ENCODE measurements at places on chromosomes 4 and X.

DNA sequence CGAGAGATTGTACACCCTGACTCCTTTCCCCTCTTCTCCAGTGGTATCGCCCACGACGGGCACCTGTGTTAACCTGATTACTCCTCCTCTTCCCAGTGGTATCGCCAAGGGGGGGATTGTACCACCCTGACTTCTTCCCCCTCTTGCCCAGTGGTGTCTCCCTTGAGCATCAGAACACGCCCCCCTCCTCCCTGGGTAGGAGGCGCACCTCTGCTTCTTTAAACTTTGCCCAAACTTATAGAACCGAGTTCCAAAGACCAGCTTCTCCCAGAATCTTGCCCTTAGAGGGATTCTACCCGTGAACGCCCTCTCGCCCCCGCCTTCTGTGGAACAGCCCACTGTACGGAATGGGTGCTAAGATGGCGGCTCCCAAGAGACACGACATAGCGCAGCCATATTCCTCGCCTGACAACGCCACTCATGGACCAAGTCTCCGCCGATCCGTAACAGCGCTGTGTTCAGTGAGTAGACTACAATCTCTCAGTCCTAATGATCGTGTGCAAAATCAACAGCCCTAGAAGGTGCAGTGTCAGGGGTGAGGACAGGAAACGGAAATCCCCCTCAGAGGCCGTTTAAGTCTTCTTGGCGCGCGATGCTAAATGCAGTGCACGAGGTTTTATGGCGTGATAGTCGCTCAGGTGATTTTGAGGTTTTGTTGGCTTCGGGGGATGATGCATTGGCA is 4.2 kb upstream of the ZNF157 start:
- DNase-seq, result peak; percentile 69

DNA sequence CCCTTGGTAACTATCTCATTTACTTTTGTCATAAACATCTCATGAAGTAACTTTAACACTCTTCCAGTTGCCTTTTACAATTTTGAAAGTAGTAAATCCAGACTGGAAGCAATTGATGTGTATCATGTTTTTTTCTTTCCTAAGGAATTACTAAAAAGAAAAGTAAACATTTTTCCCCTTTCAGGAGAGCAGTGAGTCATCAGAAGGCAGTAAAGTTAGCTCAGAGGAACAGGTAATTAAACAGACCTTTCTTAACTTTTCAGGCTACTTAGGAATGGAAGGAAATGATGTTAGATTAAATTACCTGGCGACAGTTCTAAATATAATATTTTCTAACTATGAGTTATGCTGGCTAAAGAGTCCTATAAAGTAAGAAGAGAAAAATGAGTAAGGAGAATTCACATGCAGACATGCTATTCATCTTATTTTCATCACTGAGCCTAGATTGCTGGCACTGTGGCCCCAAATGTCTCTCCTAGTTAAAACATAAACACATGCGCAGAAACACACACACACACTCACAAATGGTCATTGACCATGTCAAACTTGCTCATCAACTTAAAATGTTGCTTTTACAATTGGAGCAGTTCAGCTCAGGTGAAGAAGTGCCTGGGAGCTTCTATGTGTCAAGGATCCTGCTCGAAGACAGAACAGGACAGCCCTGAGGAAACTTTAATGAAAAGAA is 9.3 kb downstream of the DMP1 start:
- DNase-seq, result no peak

DNA sequence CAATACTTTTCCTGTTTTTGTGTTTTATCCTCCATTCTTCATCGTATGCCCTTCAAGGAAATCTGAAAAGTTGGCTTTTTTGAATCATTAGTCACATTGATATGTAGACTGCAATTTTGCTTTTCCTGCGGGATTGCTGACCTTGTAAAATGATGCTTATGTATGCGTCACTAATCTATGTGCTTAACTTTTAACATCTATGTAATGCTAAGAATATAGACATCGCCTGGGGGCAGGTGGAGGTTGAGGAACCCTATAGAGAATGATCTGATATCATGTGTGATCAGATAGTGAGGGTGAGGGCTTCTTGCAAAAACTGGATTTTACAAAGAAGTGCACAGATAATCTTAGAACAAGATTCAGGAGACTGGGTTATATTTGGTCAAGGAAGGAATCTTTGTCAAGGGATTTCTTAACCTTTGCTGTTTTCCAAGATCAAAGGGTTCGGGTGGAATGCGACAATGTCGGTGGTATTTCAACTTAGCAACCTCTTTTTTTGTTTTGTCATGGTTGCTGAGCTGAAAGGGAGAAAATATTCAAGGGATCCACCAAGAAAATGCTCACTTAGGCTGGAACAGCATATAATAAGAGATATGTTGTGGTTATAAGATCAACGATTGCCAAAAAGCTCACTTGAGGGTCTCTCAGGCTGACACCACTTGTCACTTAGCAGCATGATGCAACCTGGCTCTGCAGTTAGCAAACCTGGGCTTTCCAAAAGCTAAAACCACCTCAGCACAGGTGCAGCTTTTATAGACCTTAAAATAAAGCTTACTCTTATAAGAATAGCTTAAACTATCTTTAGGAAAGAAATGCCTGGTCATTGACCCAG is 70.6 kb upstream of the PUDP start:
- DNase-seq, result no peak

- DNase-seq, result no peak
These were observed 8.5 kb upstream of the GYG2 start for GRCh38 chrX:2820136-2820771.

- DNase-seq, result no peak
These were observed 14.1 kb upstream of the SCRG1 start for GRCh38 chr4:173413036-173413435.

DNA sequence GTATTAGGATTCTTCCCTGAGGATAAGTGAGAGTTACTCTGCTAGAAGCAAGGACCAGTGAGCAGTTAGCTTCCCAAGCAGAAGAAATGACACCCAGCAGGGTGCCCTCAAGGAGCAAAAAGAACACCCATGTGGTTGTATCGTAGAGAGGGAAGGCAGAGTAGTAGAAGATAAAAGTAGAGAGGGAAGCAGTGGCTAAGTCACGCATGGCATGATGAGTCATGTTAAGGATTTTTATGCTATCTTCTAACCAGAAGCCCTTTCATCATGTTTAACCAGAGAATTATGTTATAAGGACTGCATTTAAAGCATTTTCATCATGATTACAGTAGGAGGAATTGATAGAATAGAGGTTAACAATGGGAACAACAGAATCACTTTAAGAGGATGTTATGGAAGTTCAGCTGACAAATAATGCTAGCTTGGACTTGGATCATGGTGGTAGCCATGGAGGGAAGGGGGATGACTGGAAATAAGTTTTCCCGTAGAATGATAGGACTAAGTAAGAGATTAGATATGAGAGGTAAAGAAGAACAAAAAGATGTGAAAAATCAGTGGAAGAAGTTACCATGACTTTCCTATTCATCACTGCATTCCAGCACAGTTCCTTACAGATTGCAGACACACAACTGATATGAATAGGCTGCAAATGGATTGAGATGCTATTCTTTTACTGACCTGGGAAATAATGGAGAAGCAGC is 383.5 kb upstream of the INTU start:
- no peak for DNase-seq

GRCh38 chr4:1727117-1728031 is 6.1 kb downstream of the TACC3 start:
- no peak for DNase-seq

DNA sequence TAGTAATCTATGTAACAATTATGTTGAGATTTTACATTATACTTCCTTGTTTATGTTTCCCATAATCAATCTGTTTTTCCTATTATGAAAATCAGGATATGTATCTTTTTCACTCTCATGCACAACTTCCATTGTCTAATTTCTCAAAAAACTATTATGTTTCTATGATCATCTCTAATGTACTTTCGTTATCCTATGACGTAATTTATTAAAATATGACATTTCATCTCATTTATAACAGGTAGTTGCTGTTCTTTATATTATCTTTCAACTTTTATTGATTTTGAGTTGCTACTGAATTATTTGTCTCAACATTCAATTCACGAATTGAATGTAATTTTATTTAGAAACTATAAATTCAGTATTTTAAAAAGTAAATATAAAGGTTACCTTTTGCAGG is 100.8 kb upstream of the MAGEB18 start:
- no peak for DNase-seq

- DNase-seq, result peak; percentile 4
These were observed 220.1 kb downstream of the DLG3 start for GRCh38 chrX:70664726-70665125.

DNA sequence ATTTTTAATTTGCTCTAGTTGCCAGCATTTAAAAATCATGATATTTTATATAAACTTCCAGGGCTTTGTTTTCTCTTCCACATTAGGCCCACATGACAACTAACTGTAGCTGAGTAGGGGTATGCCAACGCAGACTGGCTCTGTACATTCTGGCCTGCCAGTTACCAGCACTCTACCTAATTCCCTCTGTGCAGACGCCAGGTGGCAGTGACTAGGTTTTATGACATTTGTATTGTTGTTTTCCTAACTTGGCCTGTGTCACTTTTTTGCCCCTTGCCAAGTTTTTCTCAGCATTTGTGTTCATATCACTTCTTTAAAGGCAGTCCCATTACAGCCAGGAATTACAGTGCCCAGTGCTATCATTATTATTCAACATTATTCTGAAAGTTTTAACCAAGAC is 347.5 kb downstream of the NKX6-1 start:
- DNase-seq, result no peak

DNA sequence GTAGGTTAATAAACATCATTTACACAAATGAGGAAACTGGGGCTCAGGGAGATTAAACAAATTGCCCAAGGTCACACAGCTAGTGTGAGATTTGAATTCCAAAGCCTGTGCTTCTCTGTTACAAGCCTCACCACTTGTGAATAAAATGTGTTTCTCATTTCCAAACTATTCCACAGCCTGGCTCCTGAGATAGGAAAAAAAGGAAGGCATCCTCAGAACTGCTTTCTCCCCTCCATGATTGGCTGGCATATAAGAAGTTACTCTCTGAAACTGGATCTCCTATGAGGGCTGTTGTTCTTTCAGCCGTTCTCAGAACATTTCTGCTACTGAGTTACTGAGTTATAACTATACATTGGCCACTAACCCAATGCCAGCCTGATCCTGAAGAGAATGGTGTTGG is 237.9 kb downstream of the MAML3 start:
- no peak for DNase-seq

DNA sequence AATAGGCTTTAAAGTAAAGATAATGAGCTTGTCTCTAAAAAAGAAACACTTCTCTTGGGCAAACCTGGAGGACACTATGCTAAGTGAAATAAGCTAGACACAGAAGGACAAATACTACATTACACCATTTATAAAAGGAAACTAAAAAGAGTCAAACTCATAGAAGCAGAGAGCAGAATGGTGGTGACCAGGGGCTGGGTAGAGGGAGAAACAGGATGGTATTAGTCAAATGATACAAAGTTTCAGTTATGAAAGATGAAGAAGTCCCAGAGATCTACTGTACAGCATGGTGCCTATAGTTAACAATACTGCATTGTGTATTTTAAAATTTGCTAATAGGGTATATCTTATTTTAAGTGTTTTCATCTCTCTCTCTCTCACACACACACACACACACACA is 28.5 kb downstream of the ACSL4 start:
- DNase-seq, result no peak

DNA sequence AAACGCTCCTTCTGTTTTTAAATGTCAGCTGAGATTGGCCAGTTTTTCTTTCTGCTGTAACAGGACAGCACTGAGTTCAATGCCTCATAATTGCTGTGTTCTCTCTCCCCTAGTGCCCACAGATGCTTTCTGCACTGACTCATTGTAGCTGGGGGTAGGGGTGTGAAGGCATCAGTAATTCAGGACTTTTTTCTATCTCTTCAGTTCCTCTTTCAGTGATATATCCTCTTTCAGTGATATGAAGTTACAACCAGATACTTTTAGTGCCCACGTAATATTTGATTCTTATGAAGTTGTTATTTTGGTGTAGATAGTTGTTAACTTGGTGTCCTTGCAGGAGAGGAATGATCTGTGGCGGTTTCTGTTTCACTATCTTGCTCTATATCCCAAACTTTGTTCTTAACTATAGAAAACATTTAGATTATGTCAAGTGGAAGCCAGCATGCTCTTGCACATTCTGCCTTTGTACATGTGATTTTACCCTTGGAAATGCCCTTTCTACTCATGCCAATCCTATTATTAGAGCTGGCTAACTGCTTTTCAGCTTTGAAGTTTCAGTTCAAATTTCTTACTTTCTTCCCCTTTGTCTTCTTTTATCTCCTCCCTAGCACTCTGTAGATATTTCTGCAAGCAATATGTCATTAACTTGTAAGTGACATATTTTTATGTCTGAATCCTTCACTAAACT is 1258.4 kb downstream of the FAM133A start:
- DNase-seq, result no peak

DNA sequence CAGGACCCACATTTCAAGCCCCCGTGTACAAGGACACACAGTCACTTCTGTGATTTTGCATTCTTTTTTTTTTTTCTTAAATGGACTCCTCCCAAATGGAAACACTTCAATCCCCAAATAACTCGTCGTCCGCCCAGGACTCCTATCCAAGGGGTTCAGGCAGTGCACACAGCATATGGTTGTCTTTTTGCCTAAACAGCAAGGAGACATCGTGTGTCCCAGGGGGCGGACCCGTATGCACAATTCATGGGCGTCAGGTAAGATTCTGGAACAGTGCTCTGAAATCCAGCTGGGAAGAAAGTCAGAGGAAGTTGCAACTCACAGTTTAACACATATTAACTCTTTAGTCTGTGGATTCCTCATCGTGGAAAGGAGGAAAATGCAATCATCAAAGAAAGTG is 231.3 kb downstream of the SHOX start:
- no peak for DNase-seq

DNA sequence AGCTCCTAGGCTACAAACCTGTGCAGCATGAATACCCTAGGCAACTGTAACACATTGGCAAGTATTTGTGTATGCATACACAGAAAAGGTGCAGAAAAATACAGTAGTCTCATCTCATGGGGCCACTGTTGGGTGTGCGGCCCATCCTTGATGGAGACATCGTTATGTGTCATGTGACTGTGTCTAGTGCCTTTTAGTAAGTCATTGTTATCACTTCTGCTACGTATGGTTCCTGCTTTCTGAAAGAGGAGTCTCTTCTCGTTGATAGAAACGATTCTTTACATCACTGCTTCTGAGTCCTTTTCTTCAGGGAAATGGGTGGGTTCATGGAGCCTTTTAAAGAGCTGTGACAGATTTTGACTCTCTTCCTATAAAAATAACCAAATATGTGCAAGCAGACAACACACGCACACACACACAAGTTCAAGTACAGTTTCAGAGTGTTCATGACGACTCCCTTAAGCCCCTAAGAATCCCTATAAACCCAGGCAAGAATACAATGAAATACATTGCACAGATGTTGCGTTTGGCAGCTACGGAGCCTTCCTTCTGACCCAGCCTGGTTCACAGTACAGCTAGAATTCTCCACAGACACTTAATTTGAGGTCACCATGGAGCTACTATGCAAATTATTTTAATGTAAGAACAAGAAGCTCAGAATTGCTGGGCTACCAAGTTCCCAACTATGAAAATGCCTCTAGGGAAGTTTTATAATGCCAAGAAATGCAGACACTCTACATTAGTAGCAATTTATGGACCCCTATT is 10.2 kb upstream of the STK32B start:
- no peak for DNase-seq

- DNase-seq, result no peak
These were observed 4.2 kb downstream of the MID1 start for GRCh38 chrX:10615931-10616774.

Data from CD4-positive, alpha-beta T cell treated with Interleukin-15 for 4 hours (primary cell).